Tibial nerve (tissue), 4 donors: ENCODE measurements at places on chromosomes 3 and 15. TPM values are rescaled to one million over a fixed set of nuclear protein-coding genes. Genes with fewer than 3 reads are reported as not detected.

DNA sequence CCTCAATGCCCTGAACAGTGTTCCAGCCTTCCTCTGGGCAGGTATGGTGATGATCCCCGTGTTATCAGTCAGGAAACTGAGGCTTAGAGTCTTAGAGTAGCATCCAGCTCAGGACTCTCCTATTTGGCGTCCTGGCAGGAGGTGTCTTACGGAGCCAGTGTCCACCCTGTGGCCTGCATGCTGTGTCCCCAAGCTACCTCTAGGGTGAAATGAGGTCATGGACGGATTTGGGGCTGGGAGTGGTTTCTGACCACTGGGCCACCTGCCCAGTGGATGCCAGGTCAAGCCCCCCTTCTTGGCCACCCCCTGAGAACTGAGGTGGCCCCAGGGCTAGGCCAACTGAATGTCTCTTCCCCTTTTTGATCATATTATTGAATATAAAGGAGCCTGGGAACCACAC lies 27.2 kb upstream of the SLC6A6 start:
- no peaks in the 10 kb centered on the region for H3K36me3 ChIP-seq
- H3K27me3 ChIP-seq = no peaks in the 10 kb centered on the region
- peaks cover 4% of the 10 kb centered on the region for H3K4me1 ChIP-seq
- no peak overlapping the region for H3K4me3 ChIP-seq
- DNase-seq = no peak
- no peak overlapping the region for H3K27ac ChIP-seq

DNA sequence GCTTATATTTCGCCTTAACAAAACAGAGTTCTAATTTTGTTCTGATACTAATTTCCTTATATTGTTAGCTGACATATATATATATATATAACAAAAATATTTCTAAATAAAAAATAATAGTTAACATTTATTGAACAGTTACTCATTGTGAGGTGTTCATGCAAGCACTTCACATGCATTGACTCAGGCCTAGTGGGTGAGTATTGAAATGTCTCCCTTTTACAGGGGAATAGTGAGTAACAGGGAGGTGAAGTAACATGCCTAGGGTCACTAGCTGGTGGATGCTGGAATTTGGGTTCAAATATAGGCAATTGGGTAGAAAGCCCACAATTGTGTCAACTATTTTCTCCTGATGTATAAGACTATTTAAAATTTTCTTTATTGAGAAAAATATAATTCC lies 102.6 kb upstream of the ZPLD1 start:
- no peak for DNase-seq
- H3K4me1 ChIP-seq = no peaks in the 10 kb centered on the region
- no peaks in the 10 kb centered on the region for H3K27me3 ChIP-seq
- no peak overlapping the region for H3K27ac ChIP-seq

- H3K36me3 ChIP-seq = no peaks in the 10 kb centered on the region
- H3K4me1 ChIP-seq = no peaks in the 10 kb centered on the region
- no peaks in the 10 kb centered on the region for H3K27me3 ChIP-seq
Measured at GRCh38 chr3:188656196-188656982, 502.4 kb downstream of the LPP start.

DNA sequence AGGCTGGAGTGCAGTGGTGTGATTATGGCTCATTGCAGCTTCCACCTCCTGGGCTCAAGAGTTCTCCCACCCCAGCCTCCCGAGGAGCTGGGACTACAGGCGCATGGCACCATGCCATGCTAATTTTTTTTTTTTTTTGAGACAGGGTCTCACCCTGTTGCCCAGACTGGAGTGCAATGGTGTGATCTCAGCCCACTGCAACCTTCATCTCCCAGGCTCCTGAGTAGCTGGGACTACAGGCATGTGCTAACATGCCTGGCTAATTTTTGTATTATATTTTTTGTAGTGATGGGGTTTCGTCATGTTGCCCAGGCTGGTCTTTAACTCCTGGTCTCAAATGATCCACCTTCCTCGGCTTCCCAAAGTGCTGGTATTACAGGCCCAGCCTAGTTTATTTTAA lies 4.0 kb downstream of the TEX9 start:
- DNase-seq = no peak
- no peaks in the 10 kb centered on the region for H3K36me3 ChIP-seq
- no peaks in the 10 kb centered on the region for H3K27me3 ChIP-seq
- H3K4me3 ChIP-seq = no peak overlapping the region

DNA sequence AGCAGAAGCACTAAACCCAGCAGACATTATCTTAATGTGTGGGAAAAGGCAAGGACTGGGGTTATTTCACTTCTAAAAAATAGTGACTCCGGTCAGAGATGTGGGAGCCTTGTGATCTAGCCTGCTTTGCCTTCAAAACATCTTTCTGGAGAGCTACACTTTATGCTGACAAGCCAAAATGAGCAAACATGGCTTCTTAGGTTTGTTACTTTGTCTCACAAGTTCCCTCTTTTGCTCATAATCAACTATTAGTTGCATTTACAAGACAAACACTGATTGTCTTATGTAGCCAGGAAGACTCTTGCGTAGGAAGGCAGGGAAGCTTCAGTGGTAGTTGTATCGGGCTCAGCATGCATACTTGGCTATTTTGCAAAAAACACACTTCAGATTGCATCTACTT lies 129.2 kb downstream of the NUP210 start:
- no peaks in the 10 kb centered on the region for H3K4me1 ChIP-seq
- no peaks in the 10 kb centered on the region for H3K36me3 ChIP-seq
- DNase-seq = no peak
- no peak overlapping the region for H3K4me3 ChIP-seq
- H3K27ac ChIP-seq = no peak overlapping the region
- no peaks in the 10 kb centered on the region for H3K27me3 ChIP-seq

DNA sequence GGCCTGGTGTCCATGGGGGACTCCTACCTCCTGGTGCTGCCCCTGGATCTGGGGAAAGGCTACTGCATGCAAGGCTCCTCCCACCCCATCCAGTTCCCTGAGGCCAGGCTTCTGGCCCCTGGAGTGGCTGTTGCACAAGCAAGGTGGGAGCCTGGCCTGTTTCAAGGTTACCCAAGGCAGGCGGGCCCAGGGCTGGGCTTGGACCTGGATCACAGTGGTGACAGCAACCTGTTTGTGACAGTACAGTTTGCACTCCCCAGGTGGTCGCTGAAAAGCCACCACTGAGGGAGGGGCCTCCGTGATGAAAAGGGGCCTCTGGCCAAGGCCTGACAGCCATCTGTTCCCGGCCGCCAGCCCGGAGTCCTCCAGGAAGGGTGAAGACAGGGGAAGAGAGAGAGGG lies 14.4 kb upstream of the KY start:
- H3K4me3 ChIP-seq = no peak overlapping the region
- no peak for DNase-seq
- H3K4me1 ChIP-seq = no peaks in the 10 kb centered on the region
- H3K27me3 ChIP-seq = no peaks in the 10 kb centered on the region
- H3K36me3 ChIP-seq = no peaks in the 10 kb centered on the region

Gene KCNAB1
- 7.1 TPM for total RNA-seq
